Fibroblast of upper back skin (primary cell): ENCODE measurements at places on chromosomes 1 and 21.

GRCh38 chr1:240877605-240878004 is 265.6 kb upstream of the GREM2 start:
- no peak for DNase-seq

- no peak for DNase-seq
These were observed 30.1 kb upstream of the PCBP3 start for GRCh38 chr21:45613396-45613795.

GRCh38 chr1:83318366-83318765 is 680.6 kb downstream of the TTLL7 start:
- peak; percentile 71 for DNase-seq

GRCh38 chr1:159152031-159152430 is 19.4 kb upstream of the CADM3 start:
- no peak for DNase-seq

GRCh38 chr1:228172591-228173527 is 7.3 kb downstream of the IBA57 start:
- DNase-seq = no peak

DNA sequence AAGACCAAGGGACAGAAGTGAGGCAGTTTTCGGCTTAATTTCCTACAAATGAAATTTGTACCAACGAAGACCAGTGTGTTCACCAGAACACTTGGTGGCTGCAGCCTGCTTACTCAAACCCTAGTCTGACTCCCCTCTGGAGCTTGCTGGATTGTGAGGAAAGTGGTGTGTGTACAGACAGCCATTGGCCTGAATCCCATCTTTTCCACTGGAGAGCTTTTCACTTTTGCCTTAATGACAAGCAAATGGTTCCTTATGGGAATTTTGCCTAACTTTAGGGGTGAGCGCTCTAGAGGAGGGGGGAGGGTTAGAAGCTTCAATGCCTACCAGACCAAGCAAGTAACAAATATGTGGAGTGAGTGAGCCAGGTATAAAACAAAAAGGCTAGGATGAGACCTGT is 17.3 kb downstream of the METTL13 start:
- DNase-seq = no peak
